ENCODE measurements at places on chromosomes 4 and X.

DNA sequence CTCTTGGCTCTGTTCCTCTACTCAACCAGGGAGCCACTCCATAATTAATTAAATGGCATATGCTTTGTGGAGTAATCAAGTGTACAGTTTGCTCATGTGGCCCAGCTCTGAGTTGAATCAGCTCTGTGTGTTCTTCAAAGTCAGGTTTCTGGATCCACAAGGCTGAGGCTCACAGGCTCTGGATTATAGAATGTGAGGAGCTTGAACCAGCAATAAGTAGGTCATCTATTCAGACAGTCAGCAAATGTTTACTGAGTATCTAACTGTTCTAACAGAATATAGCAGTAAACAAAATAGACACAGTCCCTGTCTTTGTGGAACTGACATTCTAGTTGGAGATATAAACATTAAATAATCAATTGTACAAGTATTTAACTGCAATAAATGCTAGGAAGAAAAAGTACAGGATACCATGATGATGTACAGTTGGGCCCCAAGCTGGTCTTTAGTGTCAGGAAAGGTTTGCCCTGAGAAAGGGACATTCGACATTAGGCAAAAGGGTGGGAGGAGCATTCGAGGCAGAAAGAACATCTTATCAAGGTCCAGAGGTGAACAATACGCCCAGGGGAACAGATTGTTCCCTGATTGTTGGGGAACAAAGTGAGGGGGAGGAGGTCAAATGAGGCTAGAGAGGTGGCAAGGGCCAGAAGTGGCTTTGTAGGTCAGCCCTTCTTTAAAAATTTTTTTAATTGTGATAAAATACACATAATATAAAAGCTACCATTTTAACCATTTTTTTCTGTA, 20.5 kb upstream of the TSR2 start:
- no peak for DNase-seq

GRCh38 chr4:6625256-6625655, 15.2 kb upstream of the MRFAP1 start:
- DNase-seq = no peak

DNA sequence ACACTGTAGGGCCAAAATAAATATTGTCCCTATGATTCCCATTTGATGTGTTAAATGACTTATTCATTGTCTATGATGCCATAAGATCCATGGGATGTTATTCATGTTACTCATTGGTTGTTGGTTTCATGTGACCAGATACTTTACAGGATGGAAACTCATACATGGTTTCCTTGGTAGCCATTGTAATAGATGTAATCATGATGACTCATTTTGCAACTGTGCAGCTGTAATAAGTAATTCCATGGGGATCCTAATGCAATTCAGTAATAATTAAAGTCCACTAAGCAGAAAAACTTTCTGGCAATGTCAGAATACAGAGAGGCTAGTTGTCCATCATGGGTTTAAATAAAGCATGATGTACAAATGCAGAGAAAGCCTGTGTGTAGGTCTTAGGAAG, 389.7 kb upstream of the NR3C2 start:
- DNase-seq = no peak

DNA sequence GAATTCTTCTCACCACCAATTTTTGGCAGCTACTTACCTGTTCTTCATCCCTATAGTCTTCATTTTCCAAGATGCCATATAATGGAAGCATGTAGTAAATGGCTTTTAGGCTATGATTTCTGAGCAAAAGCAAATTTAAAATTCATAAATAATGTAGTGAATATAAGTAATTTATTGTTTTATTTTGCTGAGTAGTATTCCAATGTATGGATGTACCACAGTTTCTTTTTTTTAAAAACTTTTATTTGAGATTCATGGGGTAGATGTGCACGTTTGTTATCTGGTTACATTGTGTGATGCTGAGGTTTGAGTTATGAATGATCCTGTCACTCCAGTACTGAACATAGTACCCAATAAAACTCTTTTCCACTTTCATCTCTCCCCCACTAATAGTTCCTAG, 369.1 kb downstream of the IL15 start:
- DNase-seq = no peak

DNA sequence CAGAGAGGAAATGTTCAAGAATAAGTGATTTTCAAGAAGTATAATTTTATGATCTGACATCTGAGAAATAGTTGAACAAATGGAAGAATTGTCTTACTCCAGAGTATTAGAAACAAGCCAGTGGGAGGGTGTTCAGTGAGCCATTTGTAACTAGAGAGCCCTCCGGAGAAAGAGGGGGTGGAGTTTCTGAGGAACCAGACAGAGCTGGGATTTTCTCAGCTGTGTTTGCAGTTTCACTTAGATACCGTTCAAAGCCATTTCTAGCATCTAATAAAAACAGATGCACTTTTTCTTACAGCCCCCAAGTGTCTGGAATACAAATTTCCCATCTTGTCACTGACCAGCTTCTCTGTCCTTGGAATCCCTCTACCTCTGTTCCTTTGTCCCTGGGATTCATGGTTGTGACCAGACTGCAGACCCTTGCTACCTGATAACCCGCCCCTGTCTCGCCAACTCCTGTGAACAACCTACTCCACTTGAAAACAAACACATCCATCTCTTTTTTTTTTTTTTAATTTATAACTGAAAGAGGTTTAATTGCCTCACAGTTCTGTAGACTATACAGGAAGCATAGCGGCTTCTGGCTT, 132.8 kb upstream of the KLF3 start:
- no peak for DNase-seq

DNA sequence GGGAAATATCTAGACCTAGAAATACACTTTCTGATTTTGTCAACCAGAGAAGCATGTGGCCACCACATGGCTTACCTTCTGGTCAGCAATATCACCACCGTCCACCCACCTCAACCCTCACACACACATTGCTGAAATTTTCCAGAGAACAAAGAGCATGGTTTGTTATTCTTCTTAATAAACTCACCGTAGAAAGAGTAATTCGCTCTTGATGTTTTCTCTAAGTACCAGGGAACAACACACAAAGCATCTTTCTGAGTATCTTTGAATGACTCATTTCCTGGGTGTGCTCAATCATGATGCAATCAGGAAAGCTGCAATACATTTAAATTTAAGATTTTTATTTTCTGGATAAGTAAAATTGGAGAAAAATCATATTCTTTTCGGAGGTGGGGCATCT, 24.7 kb upstream of the LRAT start:
- no peak for DNase-seq

DNA sequence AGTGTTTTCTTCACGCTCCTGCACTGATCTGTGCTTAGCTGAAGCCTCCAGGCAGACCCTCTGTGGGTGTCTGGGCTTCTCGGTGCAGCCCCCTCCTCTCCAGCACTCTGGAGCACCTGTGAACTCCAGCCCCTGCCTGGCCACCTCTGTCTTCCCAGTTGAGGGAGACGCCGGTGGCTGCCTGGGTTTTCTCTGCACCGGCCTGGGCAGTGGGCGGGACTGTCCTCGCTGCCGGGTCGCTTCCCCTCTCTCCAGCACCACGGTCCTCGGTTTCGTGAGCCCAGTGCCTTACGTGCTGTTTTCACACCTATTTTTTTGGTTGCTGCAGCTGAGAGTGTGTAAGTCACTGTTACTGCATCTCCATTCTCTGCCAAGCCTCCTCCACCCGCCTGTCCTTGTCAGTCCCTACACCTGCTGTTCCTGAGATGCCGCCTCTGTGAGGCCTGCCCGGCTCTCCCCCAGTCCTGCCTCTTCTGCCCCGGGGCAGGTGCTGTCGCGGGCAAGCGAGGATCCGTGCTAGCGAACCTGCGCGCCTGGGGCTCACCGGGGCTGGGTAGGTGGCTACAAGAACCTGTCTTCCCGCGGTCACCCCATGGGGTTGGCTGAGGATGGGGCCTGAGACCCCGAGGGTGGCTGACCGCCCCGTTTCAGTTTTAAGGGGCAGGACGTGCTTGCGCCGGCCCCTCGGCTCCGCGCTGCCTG, 2.4 kb upstream of the FGFRL1 start:
- no peak for DNase-seq

- no peak for DNase-seq
Observed at GRCh38 chrX:118497180-118497818, 1.7 kb downstream of the DOCK11 start.

- DNase-seq = no peak
Observed at GRCh38 chrX:87517571-87518141, at the start of gene KLHL4. TSS of gene KLHL4 (plus strand) at chrX:87517802. CDS start at chrX:87517894, 92 bp downstream.
